Coronary artery (tissue), 2 donors: ENCODE measurements at places on chromosomes 6 and 20.

- no peak for DNase-seq
These were observed 510.8 kb downstream of the PTPRT start for GRCh38 chr20:42678895-42679294.

GRCh38 chr6:169160855-169161560, 92.6 kb downstream of the THBS2 start:
- DNase-seq: peak; percentile 69

DNA sequence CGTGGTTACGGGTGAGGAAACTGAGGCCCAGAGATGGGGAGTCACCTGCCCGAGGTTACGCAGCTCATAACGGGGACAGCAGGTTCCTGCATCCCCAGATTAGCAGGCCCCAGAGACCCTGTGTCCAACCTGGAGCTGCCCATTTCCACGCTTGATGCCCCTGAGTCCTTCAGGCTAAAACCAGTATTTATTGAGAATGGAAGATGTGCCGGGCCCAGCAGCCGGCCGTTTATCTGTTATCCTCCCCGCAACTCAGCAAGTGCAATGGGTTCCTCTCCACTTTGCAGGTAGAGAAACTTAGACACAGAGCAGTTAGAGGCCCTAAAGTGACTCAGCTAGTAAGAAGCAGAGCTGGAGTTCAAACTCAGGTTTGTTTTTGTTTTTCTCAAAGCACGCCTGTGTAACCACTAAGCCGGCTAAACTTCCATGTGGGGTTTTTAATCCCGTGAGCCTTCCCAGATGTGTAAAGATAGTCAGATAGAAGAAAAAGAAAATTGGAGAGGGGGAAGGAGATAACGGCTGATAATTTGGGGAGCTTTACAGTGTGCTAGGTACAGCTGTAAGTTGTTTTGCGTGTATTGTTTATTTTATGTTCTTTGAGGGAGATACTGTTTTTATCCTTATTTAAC, 775 bp downstream of the PFDN4 start:
- DNase-seq: no peak

DNA sequence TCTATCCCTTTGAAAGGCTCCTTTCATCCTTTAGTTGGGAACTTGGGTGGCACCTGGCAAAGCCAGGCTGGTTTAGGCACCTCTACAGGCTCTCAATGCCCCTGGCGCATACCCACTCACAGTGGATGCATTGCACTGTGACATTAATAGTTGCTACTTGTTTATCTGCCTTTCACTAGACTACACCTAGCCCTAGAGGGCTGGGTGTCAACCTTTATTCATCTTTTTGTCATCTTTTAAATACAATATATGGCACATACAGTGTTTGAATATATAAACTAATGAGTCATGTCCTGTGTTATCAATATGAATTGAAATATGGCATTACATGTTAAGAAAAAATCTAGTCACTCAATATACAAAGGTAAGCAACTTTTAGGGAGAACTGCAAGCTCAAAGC, 120.0 kb upstream of the BCLAF1 start:
- DNase-seq: no peak

GRCh38 chr6:22657352-22657980, 88.1 kb downstream of the HDGFL1 start:
- DNase-seq: no peak

- no peak for DNase-seq
These were observed 920 bp downstream of the GJA1 start for GRCh38 chr6:121436274-121436857.

- no peak for DNase-seq
These were observed 254.4 kb upstream of the TCF21 start for GRCh38 chr6:133634474-133634873.

DNA sequence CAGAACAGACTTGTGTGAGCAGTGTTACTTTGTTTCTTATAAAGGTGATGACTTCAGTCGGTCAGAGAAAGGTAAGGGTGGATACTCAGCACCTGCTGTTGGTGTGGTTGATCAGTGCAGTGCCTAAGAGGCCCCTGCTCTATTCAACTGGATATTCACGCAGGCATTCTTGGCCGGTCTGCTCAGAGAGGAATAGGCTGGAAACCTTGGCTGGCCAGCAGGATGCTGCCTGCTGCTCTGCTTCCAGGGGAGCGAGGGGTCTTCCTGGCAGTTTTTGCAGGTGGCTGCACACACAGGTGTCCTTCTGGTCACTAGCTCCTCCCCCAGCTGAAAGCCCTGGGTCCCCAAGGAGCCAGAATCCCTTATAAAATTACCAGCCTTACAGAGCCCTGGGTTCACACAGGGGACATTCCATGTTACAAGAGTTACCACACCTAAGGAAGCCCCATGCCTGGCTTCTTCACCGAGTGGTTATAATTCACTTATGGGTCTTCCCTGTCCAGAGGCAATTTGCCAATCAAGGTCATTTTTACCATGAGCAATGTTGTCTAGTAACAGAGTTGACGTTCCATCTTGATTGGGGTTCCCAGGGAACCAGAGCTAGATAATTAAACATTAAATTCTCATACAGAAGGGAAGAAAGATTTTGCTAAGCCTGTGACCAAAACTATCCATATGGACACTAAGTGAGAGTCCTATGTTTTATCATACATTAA, 16.4 kb downstream of the SYNJ2 start:
- DNase-seq: no peak

DNA sequence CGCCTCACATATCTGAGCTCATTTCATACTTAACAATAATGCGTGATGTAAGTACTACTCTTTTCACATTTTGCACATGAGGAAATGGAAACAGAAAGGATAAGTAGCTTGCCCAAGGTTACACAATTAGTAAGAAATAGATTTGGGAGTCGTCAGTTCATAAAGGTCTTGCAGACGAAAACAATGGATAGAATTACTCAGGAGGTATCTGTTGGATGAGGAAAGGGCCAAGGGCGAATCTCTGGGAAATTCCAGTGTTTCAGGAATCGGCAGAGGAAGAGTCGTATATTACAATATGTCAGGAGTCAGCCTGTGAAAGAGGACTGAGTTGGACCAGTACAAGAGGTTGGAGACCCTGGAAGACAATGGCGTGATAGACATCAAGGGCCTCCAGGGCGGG, 12.8 kb upstream of the EDN1 start:
- DNase-seq: no peak

DNA sequence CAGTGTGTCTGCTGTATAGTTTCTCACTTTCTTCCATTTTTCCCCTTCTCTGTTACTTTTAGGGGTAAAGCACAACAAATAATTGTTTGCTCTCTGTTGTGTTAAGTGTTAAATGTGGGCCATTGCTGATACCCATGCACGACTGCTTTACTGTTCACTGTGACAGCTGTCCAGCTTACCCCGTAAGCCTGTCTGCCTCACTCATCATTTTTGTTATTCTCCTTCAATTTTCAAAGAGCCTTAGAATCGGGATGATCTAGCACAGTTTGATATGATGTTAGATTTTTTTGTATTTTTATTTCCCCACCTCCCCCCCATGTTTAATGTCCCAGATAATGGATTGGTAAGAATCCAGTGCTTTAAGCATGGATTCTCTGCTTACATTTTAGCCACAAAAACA, 41.2 kb upstream of the MLIP start:
- no peak for DNase-seq

DNA sequence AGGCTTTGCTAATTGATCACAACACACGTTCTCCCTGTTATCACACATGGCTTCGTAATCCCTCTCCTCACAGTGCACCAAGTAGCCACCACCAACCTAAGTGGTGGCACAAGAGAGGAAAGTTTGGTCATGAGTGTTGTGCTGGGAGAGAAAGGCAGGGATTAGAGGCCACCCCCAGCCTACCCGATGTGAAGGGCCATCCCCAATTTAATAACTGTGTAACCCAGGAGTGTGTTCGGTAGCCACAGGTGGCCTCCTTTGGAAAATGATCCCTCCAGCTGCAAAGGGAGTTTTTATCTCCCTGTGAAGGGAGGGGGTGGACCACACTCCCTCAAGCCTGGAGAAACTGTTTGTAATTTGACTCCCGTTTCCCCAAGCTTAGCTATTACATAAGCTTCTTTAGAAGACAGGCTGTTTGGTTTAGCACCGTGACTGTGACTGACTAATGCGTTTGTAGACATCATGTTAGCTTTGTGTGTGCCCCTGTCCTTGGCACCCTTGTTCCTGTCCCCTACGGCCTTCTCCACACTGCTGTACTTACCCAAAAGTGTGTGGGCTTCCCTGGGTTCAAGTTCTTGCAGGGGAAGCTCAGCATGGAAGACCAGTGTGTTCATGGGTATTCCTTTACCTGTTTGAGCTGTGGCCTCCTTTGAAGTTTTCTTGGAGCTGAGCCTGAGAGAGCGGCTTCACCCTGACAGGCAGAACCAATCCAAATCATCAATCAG, 20.6 kb downstream of the PPP1R16B start:
- DNase-seq: no peak

DNA sequence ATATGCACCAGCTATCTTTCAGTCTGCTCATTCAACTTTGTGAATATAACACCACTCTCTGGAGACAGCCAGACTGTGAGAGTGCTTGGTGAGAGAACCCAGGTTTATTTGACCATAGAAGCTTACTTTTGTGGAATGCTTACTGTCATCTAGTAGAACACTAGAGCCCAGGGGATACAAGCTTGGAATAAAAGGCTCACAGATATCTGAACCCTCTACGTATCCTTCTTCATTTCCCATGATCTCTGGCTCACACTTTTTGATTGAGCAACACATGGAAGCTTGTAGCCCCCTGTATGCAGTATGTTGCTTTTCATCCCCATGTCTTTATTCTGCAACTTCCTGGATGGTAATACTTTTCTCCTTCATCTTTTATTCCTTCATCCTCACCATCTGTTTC, 835.3 kb upstream of the CITED2 start:
- no peak for DNase-seq

DNA sequence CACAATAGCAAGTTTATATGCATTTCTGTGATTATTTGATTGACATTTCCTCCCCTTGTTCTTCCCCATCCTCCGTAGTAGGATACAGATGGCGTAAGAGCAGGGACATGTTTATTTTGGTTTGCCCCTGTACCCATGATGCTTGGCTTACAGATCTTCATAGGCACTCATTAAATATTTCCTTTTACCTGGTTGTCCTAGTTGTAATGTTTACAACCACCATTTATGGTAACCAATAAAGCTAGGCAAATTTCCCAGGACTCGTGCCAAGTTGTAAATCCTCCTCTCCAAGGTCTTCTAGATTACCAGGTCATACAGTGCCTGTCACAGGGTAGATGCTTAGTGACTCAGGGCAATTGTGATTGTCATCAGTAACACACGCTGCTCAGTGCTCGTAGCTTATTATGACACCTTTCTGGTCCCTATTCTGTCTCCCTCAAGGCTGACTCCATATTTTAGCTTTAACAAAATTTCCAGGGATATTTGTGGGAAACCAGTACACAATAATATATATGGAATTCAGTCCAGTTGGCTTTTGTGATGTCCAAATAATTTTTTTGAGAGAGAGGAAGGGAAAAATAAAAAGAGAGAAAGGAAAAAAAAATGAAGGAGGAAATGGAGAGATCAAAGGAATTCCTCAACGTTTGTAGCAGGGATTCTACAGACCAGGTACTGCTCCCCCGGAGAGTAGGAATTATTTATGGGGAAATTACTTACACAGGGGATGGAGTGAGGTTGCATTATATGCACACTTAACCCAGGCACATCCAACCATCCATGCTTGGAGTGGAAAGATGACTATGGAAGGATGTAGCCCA, 24.6 kb downstream of the CYP24A1 start:
- DNase-seq: no peak

GRCh38 chr6:119960036-119960435, 610.5 kb upstream of the MAN1A1 start:
- no peak for DNase-seq

- DNase-seq: no peak
These were observed 419.5 kb upstream of the ID4 start for GRCh38 chr6:19417713-19418112.

GRCh38 chr6:29517728-29518440, 30.1 kb upstream of the MAS1L start:
- no peak for DNase-seq

GRCh38 chr20:58179083-58179431, 49.4 kb downstream of the ANKRD60 start:
- no peak for DNase-seq

DNA sequence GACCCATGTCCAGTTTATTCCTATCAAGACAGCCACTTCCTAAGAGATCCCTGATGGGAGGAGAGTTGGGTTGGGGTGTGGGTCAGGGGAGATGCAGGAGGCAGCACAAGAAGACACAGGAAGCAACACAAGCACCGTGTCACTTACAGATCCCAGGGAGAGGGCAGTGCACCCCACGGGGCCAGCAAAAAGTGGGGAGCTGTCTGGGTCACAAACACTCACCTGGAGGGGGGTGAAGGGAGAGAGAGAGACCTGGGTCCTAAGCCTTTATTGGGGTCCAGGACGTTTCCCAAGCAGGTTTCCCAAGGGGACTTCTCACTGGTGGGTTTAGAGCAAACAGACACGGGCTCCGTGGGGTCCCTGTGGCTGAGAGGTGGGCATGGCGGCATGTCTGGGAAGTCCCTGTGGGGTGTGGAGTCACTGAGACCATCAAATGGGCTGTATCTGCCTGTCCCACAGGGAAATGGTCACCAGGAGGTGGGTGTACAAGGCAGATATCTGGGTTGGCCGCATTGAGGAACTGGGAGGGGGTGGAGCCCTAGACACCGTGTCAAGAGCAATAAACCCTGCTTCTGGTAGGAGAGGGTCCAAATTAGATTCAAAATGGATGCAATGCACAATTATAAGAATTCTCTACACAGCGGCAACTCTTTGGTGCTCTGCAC, 1.6 kb upstream of the CD93 start:
- no peak for DNase-seq

GRCh38 chr6:156844089-156844488, 66.9 kb downstream of the ARID1B start:
- no peak for DNase-seq

- no peak for DNase-seq
These were observed 331.8 kb downstream of the PRL start for GRCh38 chr6:21965016-21965415.
